A549 treated with Mapracorat at 1 μM for 4 hours (cell line): ENCODE measurements at places on chromosomes 16 and 17. TPM values are rescaled to one million over a fixed set of nuclear protein-coding genes. Genes with fewer than 3 reads are reported as not detected.

The NUPR1 gene
- 11.2 to 18.4 TPM (median 14.4 TPM) in 5 replicates for total RNA-seq

The CRYM gene
- 1.9 to 2.3 TPM (median 2.1 TPM) in 5 replicates for total RNA-seq

The PARD6A gene
- total RNA-seq = 1.3 to 2.8 TPM (median 2.2 TPM) in 5 replicates

The JPH3 gene
- total RNA-seq = 1.1 to 2.3 TPM (median 2.1 TPM) in 5 replicates

The MYH2 gene
- total RNA-seq = not detected in 5 replicates

The GRIN2A gene
- 0.02 TPM in 1 of 5 replicates, not detected in the others for total RNA-seq

The TAT gene
- total RNA-seq = 0.04 to 0.05 TPM in 2 of 5 replicates, not detected in the others

The NPIPA8 gene
- 0.37 to 1.1 TPM (median 0.73 TPM) in 5 replicates for total RNA-seq

The ANKRD40CL gene
- not detected in 5 replicates for total RNA-seq

The C16orf86 gene
- 0.13 to 0.30 TPM in 2 of 5 replicates, not detected in the others for total RNA-seq

The APOBR gene
- 0.04 to 0.09 TPM (median 0.05 TPM) in 3 of 5 replicates, not detected in the others for total RNA-seq

The CORO7 gene
- total RNA-seq = 15.7 to 20.1 TPM (median 19.3 TPM) in 5 replicates

The MMP28 gene
- 4.5 to 8.7 TPM (median 7.5 TPM) in 5 replicates for total RNA-seq

The HOXB8 gene
- 6.2 to 8.3 TPM (median 7.0 TPM) in 5 replicates for total RNA-seq

The CASKIN1 gene
- 0.33 to 1.1 TPM (median 0.49 TPM) in 5 replicates for total RNA-seq

The EFTUD2 gene
- 139 to 151 TPM (median 147 TPM) in 5 replicates for total RNA-seq

The KRTAP4-6 gene
- not detected in 5 replicates for total RNA-seq

The ITGAD gene
- 0.05 to 0.16 TPM (median 0.07 TPM) in 3 of 5 replicates, not detected in the others for total RNA-seq

The ABCC11 gene
- 0.06 to 0.22 TPM (median 0.14 TPM) in 5 replicates for total RNA-seq

The LRRC46 gene
- total RNA-seq = 2.9 to 3.6 TPM (median 3.2 TPM) in 5 replicates

The CRYBA1 gene
- total RNA-seq = 0.27 TPM in 1 of 5 replicates, not detected in the others

The TRPV2 gene
- 0.19 to 0.90 TPM (median 0.41 TPM) in 5 replicates for total RNA-seq

The KRTAP4-11 gene
- not detected in 5 replicates for total RNA-seq

The TMEM11 gene
- total RNA-seq = 57.6 to 72.9 TPM (median 66.4 TPM) in 5 replicates

The NPIPB9 gene
- 0.88 to 2.5 TPM (median 1.5 TPM) in 5 replicates for total RNA-seq

The CAPNS2 gene
- not detected in 5 replicates for total RNA-seq

The PLA2G10 gene
- total RNA-seq = 0.24 to 0.65 TPM (median 0.31 TPM) in 5 replicates

The NPB gene
- total RNA-seq = 0.39 to 0.65 TPM (median 0.55 TPM) in 5 replicates

The KCNJ12 gene
- 0.93 to 1.7 TPM (median 1.5 TPM) in 5 replicates for total RNA-seq

The HIGD1B gene
- total RNA-seq = not detected in 5 replicates

The GPS1 gene
- 108 to 149 TPM (median 136 TPM) in 5 replicates for total RNA-seq

The BANP gene
- total RNA-seq = 12.0 to 14.9 TPM (median 13.6 TPM) in 5 replicates

The ACADVL gene
- total RNA-seq = 329 to 477 TPM (median 426 TPM) in 5 replicates

The SLC2A4 gene
- total RNA-seq = 0.28 to 0.57 TPM (median 0.35 TPM) in 5 replicates

The NHLRC4 gene
- total RNA-seq = 0.06 to 0.26 TPM (median 0.19 TPM) in 5 replicates

The RNF227 gene
- total RNA-seq = 0.98 to 2.0 TPM (median 1.2 TPM) in 5 replicates

The TBC1D28 gene
- not detected in 5 replicates for total RNA-seq

The CD300H gene
- total RNA-seq = 0.31 to 0.57 TPM in 2 of 5 replicates, not detected in the others

The CYGB gene
- 0.60 to 1.8 TPM (median 1.1 TPM) in 5 replicates for total RNA-seq

The ZPBP2 gene
- not detected in 5 replicates for total RNA-seq

The SLC12A3 gene
- total RNA-seq = not detected in 5 replicates

The ATP2A1 gene
- total RNA-seq = 1.3 to 3.8 TPM (median 1.9 TPM) in 5 replicates

The AFMID gene
- total RNA-seq = 36.3 to 49.5 TPM (median 38.7 TPM) in 5 replicates

The PALB2 gene
- 10.1 to 12.4 TPM (median 11.7 TPM) in 5 replicates for total RNA-seq

The SLC9A5 gene
- 1.1 to 1.9 TPM (median 1.5 TPM) in 5 replicates for total RNA-seq

The CDK12 gene
- 28.0 to 38.9 TPM (median 34.2 TPM) in 5 replicates for total RNA-seq

The RPL27 gene
- 2,842 to 4,004 TPM (median 3,048 TPM) in 5 replicates for total RNA-seq

The SEC14L1 gene
- total RNA-seq = 53.5 to 69.6 TPM (median 56.1 TPM) in 5 replicates

The LITAFD gene
- not detected in 5 replicates for total RNA-seq

The KRTAP3-1 gene
- 0.35 TPM in 1 of 5 replicates, not detected in the others for total RNA-seq

The USP31 gene
- 11.0 to 14.7 TPM (median 13.4 TPM) in 5 replicates for total RNA-seq

The CES3 gene
- 2.3 to 3.6 TPM (median 2.4 TPM) in 5 replicates for total RNA-seq

The EFCAB5 gene
- total RNA-seq = 0.15 to 0.34 TPM (median 0.18 TPM) in 4 of 5 replicates, not detected in the other

The HYDIN gene
- total RNA-seq = 0.18 to 0.65 TPM (median 0.39 TPM) in 5 replicates

The ACSM5 gene
- 0.18 TPM in 1 of 5 replicates, not detected in the others for total RNA-seq
